ENCODE measurements at places on chromosomes 5 and 9. TPM values are rescaled to one million over a fixed set of nuclear protein-coding genes. Genes with fewer than 3 reads are reported as not detected.

REEP2 gene
- 5.6 TPM for total RNA-seq

RFK gene
- total RNA-seq: 8.3 TPM

RALGPS1 gene
- total RNA-seq: 1.2 TPM

ESM1 gene
- not detected for total RNA-seq

PCDHB12 gene
- total RNA-seq: not detected

MEF2C gene
- 0.12 TPM for total RNA-seq

Measured in activated CD4-positive, alpha-beta T cell treated with anti-CD3 and anti-CD28 coated beads for 36 hours (primary cell).